ENCODE measurements at places on chromosomes 12 and 14. TPM values are rescaled to one million over a fixed set of nuclear protein-coding genes. Genes with fewer than 3 reads are reported as not detected.

RGS6 gene
- total RNA-seq: not detected

HECTD4 gene
- total RNA-seq: 28.5 TPM

CAPRIN2 gene
- 54.8 TPM for total RNA-seq

GON7 gene
- total RNA-seq: 23.6 TPM

MARS1 gene
- 106 TPM for total RNA-seq

RPL10L gene
- total RNA-seq: not detected

KRT81 gene
- total RNA-seq: 0.36 TPM

TRIM9 gene
- 12.4 TPM for total RNA-seq

HELB gene
- 5.1 TPM for total RNA-seq

PTGER2 gene
- 0.34 TPM for total RNA-seq

SUPT16H gene
- 80.7 TPM for total RNA-seq

CHPT1 gene
- 43.0 TPM for total RNA-seq

KRT8 gene
- not detected for total RNA-seq

TSPAN19 gene
- 0.33 TPM for total RNA-seq

SLC10A1 gene
- total RNA-seq: not detected

TBX3 gene
- total RNA-seq: 0.34 TPM

TGM1 gene
- 0.34 TPM for total RNA-seq

ARHGEF25 gene
- total RNA-seq: 5.2 TPM

AQP2 gene
- total RNA-seq: not detected

C12orf50 gene
- total RNA-seq: under 0.01 TPM
